ENCODE measurements at places on chromosomes 13 and 19.

GRCh38 chr13:23715092-23715761, 145.0 kb downstream of the TNFRSF19 start:
- no peak for DNase-seq

DNA sequence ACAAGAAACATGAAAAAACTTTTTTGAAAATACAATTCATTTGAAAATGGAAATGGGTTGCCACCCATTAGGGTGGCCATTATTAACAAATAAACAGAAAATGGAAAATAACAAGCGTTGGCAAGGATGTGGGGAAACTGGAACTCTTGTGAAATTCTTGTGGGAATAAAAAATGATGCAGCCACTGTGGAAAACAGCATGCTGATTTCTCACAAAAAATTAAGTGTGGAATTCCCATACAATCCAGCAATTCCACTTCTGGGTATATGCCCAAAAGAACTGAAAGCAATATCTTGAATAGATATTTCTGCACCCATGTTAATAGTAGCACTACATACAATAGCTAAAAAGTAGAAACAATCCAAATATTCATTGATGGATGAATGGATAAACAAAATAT, 165.2 kb downstream of the DCLK1 start:
- no peak for DNase-seq

GRCh38 chr19:30227661-30228112, 144.5 kb upstream of the ZNF536 start:
- no peak for DNase-seq

- DNase-seq: peak; percentile 98
These were observed 1.0 kb upstream of the TYROBP start for GRCh38 chr19:35908973-35909683.

DNA sequence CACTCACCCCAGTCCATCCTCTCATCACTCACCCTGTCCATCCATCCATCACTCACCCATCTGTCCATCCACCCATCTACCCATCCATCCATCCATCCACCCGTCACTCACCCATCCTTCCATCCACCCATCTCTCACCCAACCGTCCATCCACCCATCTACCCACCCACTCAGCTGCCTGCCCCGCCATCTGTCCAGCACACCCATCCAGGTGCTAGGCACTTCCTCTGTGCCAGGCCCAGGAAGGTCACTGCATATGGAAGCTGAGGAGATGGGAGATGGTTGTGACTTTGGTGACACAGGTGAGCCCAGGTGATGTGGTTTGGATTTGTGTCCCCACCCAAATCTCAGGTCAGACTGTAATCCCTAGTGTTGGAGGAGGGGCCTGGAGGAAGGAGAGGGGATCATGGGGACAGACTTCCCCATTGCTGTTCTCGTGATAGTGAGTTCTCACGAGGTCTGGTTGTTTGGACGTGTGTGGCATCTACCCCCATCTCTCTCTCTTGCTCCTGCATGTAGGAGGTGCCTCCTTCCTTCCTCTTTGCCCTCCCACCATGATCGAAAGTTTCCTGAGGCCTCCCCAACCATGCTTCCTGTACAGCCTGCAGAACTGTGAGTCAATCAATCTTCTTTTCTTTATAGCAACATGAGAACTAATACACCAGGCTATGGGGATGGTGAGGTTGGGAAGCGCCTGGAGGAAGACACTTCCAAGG, 15.9 kb upstream of the C13orf46 start:
- DNase-seq: no peak

- DNase-seq: no peak
These were observed 12.2 kb upstream of the CLC start for GRCh38 chr19:39749981-39750380.

DNA sequence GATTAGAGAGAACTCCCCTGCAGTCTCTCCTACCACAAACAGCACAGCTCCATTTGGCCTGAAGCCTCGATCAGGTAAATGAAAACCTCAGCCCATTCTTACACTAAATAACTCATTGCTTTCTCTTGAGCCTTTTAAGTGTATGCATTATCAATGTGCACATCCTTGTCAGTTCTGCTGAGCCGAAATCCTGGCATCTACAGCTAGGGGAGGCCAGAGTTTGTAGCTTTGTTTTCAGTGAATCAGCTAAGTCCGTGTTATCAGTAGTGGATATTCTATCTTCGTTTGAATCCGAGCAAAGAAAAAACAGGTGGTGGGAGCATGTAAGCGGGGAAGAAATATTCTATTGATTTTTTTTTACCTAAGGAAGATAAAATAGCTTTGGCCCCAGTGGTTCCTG, 84.4 kb downstream of the ESD start:
- no peak for DNase-seq

- DNase-seq: no peak
These were observed 63.9 kb downstream of the STK24 start for GRCh38 chr13:98512774-98513665.

DNA sequence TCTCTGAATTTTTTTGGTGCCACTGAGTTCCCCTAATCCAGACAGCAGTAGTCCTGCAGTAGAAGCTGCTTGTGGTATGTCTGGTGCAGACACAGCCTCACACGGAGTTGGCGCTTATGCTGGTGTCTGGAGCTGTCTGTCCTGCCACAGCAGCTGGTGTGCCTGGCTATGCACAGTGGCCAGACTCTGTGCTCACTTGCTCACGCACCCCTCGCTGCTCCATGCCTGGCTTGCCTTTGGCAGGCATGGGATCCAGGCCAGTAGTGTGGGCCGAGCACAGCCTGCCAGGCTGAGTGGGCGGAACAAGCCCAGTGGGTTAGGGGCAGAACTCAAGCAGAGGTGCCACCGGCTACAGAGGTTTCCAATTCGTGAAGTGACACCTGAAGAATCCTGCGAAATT, 845.9 kb upstream of the PCDH9 start:
- no peak for DNase-seq

DNA sequence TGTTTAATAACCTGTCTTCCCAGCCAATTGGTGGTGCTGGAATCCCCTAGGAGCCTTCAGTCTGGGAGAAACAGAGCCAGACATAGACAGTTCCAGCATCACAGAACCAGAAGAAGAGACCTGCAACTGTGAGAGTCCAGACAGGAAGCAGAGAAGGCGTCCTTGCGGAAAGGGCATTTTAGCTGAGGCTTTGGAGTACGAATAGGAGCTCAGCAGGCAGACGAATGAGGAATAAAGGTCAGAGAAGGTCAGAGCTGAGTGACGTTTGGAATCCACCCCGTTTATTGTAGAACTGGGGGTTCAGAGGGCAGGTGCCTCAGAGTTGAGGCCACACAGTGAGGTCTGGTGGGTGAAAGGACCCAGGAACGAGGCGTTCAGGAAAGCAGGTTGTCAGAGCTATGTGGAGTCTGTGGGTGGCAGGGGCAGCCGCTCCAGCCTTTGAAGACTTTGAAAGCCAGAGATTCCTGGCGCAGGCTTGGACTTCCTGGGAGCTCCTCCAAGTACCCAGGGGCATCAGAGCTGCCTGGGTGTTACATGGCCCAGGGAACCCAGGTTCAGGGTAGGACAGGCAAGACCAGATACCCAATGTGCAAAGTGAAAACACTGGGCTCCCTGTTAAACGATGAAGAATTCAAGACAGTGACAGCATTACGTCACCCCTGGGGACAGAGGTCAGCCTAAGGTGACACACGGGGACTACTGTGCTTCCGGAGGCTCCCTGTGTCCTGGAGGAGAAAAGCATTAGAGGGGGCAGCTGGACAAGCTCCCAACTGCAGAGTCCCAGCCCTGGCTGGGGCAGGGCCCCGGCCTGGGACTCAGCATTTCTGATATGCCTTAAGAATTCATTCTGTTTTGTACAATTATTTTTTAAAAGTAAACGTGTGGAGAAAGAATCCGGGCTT, 5.5 kb downstream of the ARRDC2 start:
- no peak for DNase-seq

- DNase-seq: no peak
These were observed 9.5 kb downstream of the NDUFA11 start for GRCh38 chr19:5893907-5894703.
